Anterior cingulate cortex (tissue), 58 donors: ENCODE measurements at places on chromosomes 3 and 15.

DNA sequence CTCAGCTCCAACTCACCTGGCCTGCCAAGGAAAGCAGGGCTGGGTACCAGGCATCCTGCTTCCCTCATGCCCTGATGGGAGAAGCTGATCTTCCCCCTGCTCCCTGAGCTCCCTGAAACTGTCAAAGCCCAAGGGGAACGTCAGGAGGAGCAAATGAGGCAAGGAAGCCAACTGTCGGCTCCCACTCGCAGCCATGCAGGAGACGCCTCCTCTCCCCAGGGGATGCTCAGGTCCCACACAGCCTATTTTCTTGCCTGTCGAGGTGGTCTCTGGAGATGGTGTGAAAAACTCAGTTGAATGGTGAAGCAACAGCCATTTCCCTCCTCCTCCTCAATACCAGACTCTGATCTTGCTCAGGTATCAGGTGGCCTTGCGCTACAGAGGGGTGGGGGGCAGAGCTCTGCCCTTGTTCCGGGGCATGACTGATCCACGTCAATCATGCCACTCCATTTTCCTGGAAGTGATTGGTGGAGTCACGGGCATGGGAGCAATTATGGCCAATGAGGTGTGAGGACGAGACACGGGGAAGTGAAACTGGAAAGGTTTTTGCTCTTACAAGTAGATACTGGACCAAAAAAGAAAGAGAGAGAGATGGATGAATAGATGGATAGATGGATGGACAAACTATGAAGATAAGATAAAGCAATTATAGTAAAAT is 58.2 kb downstream of the SLC6A1 start:
- DNase-seq = no peak

- DNase-seq = no peak
Observed at GRCh38 chr15:81097116-81097889, 36.8 kb upstream of the CFAP161 start.

DNA sequence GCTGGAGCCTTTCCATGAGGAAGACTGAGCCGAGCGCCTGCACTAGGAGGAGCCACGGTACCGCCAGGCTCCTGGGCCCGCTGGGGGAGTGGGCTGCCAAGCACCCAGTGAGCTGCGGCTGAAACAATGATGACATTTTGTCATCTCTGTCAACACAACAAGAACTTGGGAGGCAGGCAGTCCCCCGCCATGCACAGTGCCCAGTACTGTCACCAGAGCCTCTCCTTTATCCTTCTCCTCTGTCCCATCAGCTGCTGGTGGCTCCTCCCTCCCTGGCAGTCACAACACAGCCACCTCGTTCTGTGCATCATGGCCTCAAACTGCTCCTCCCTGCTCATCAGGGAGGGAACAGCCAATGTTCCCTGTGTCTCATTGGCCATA is 34.0 kb upstream of the PCSK6 start:
- DNase-seq = peak; percentile 87

GRCh38 chr3:150308481-150309256 is 99.4 kb upstream of the TSC22D2 start:
- no peak for DNase-seq

DNA sequence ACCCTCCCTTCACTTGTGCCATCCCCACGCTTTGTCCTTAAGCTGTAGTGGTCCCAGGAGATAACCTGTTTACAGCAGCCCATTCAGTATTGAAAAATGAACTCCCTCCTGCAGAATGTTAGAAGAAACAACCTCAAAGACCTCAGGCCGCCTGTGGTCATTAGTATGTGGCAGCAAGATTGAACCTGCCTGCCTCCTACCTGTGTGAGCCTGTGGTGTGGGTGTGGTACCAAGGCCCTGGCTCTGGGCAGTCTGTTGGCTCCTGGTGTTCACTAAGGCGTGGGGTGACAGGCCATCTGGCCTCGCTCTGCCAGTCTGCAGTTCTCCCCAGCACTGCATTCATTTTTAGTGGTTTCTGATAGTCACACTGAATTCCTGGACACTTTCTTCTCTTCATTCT is 21.0 kb downstream of the LSM3 start:
- DNase-seq = no peak

DNA sequence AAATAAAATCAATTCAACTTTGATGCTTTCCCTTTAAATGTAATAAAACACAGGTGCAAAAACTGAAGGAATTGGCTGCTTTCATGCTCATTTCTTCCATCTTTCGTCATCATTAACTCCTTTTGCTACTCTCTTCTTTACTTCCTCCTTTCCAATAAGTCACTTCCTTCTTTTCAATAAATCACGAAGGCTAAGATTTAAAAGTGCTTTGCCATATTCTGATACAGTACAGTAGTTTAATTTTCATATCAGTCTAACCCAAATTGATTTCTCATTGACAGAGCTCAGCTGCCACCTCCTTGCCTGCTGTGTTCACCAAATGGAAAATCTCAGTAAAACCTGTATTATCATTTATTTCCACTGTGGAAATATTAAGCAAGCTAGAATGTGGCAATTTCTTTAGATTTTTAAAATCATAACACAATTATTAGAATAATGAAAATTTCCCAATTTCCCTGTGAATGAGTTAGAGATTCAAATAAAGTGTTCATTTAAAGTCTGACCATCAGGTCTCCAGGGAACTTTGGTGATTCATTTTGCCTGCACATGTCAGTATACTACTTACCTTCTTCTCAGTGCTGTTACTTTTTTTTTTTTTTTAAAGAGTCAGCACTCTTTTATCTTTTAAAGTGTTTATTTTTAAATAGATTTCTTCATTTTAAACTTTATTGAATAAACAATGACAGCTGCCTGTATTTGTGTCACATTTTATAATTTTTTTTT is 41.6 kb downstream of the NANOGP8 start:
- DNase-seq = no peak

DNA sequence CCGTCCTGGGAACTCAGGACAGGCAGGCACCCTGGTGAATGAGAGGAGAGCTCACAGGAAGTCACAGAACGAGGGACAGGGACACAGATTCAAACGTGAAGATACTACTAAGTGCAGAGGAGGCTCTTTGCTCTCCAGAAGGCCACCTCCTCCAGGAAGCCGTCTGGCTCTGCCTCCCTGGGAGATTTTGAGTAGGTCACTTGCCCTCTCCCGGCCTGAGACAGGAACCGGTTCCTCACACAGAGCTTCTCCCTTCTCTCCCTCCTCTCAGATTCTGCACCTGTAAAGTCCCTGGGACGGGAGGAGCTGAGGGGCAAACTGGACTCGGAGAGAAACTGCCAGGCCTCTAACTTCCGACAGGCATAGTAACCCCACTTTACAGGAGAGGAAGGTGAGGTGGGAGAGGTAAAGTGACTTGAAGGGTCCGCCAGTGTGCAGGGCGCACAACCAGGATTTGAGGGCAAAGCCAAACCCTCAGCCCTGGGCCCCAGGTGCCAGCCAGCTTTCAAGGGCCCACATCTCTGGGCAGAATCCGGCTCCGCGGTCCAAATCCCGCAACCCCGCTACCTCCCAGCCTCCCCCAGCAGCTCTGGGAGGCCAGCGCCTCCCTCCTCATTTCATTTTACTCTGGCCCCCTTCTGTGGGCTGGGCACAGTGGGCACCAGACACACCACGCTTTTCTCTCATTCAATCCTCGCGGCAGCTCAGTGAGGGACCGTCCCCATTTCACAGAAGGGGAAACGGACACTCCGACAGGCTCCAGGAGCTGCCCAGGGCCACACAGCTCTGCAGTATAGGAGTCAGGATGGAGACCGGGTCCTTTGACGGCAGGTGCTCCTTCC is 150.2 kb downstream of the SMAD6 start:
- DNase-seq = no peak

GRCh38 chr3:172675441-172676193 is 35.2 kb downstream of the NCEH1 start:
- DNase-seq = no peak

DNA sequence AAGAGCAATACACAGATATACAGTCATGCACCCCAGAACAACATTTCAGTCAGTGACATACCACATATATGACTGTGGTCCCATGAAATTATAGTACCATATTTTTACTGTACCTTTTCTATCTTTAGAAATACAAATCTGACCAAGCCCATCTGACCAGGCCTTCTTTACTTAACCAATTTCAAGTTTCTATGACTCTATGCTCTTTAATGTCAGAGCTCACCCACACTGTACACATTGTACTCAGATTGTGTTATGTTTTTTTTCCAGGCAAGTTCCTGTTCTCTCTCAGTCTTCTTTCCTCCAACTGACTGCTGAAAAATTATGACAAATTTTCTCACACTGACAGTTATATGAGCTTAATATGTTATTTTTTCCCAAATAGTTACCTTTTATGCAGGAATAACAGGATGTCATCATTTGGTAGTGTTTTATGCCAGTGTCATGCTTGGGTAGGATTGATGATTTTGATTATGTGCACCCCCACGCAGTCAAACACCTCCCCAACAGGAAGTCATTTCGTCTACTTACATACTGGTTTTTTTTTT is 8.0 kb upstream of the CBLB start:
- DNase-seq = no peak

- no peak for DNase-seq
Observed at GRCh38 chr3:168736202-168736601, 640.5 kb upstream of the GOLIM4 start.

DNA sequence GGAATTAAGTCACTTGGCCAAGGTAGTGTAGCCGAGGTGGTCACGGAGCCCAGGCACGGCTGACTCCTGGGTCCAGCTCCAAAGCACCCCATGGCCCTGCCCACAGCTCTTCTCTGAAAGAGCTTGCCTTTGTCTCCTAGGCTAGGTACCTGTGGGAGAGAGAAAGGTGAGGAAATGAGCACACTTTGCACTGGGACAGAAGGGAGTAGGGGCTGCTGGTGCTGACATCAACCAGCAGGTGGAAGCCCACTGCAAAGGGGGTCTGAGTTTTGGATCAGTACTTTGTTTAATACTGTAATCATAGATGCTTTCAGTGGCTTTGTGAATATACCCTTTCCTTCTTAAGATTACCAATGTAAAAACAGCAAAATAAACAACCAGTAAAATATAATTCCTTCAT is 128.3 kb upstream of the EIF1B start:
- DNase-seq = no peak

GRCh38 chr15:100175406-100176114 is 166.2 kb downstream of the ADAMTS17 start:
- DNase-seq = no peak

DNA sequence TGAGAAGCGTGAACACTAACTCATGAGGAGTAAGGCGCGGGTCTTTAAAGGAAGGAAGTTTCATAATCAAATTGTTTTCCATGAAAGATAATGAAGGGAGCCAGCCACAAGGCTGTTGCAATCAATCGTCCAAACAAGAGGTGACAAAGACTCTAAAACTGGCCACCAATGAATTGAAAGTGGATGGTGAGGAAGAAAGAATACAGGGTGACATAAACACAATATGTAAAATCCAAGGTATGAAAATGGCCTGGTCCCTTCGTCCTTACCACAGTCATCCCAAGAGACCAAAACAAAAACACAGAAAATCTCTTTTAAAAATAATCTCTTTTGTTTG is 12.0 kb downstream of the CD86 start:
- no peak for DNase-seq

DNA sequence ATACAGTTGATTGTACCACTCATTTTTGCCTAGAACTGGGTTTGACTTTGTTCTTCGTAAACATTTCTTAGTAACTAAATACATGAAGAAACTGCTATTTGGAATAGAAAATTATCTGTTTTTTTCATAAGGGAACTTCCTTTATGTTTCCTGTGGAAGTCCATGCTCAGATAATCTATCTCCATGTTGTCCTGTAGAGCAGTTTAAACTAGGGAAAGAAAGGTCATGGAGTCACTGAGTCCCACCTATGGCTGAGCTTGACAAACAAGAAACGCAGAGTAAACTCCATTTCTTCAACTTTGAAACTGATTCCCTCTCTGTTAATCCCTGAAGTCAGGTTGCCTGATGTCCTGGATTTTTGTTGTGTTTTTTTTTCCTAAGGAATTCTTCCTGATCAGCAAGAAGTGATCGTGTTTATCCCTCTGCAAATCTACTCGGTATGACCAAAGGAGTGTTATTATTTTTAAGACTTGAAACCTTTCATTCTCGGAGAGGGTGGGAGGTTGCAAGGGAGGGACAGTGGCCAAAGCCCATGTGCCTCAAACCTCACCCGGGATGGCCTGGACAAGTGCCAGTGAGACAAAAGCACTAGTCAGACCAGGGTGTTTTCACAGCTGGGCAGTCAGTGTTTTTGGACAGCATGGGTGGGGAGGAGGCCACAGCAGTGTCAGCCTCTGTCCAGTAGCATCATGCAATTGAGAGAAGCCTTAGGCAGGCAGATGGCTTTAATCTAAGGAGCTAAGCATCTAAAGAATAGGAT is 129.8 kb upstream of the PHLDB2 start:
- DNase-seq = no peak

GRCh38 chr15:89858661-89859458 is 34.9 kb downstream of the AP3S2 start:
- no peak for DNase-seq

DNA sequence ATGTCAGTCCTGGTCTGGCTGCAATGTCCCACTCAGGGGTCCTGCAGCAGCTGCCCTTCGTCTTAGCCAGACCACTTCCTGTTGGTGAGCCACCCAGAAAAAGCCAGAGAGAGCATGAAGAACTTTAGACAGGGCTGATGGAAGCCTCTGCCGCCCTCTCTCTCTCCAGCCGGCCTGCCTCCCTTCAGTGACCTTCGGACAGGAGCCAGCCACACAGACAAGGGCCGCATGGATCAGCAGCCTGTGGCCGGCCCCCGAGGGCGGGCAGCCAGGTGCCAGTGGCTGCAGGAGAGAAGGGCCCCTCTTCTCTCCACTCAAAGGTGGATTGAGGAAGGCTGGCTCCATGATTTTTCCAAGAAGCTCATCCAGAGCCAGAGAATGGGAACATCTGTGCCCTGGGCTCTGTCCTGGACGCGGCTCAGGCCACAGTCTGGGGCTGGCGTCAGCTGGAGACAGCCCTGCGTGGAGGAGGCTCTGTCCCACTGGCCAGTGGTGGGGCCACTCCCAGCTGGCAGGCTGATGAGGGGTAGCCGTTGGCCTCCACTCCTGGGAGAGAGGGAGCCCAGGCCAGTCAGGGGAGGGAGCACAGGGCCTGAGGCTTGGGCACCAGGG is 42.9 kb downstream of the ISG20 start:
- DNase-seq = peak; percentile 76

- no peak for DNase-seq
Observed at GRCh38 chr15:52243286-52243685, 52.1 kb upstream of the GNB5 start.

DNA sequence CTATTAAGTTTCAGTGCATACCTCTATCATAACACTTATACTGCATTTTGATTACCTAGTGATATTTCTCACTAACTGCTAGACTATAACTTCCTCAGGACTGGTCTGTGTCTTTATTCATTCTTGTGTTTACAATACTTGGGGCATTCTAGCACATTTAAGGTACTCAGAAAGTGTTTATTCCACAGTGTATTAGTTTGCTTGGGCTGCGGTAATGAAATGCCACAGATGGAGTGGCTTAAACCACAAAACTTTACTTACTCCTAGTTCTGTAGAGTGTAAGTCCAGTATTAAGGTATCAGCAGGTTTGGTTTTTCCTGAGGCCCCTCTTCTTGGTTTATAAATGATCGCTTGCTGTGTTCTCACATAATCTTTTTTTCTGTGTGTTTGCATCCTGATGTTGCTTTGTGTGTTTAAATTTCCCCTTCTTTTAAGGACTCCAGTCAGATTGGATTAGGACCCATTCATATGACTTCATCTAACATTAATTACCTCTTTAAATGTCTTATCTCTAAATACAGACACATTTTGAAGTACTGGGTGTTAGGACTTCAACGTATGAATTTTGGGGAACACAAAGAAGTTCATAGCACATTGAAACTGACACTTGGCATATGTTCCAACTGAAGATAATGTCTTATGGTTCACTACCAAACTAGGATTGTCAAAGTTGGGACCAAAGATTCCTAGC is 23.9 kb downstream of the RNF111 start:
- no peak for DNase-seq

GRCh38 chr15:99268431-99268830 is 17.1 kb downstream of the LRRC28 start:
- DNase-seq = no peak

- DNase-seq = no peak
Observed at GRCh38 chr3:78140866-78141265, 1101.0 kb downstream of the ROBO2 start.
